Stimulated activated naive CD4-positive, alpha-beta T cell treated with Interleukin-2 at 50 U/mL for 16 hours (primary cell): ENCODE measurements at places on chromosomes 4 and X.

GRCh38 chr4:1060621-1061020, 49.2 kb downstream of the FGFRL1 start:
- DNase-seq = no peak

DNA sequence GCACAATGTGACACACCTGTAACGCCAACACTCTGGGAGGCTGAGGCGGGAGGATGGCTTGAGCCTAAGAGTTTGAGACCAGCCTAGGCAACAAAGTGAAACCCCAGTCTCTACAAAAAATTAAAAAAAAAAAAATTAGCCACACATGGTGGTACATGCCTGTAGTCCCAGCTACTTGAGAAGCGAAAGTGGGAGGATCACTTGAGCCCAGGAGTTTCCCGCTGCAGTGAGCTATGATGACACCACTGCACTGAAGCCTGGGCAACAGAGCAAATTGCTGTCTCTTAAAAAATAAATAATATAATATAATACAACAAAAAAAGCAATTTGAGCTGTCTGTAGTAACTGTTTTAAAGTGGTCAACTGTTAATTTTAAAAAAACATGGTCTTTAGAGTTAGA, 13.2 kb downstream of the SPOCK3 start:
- DNase-seq = no peak

DNA sequence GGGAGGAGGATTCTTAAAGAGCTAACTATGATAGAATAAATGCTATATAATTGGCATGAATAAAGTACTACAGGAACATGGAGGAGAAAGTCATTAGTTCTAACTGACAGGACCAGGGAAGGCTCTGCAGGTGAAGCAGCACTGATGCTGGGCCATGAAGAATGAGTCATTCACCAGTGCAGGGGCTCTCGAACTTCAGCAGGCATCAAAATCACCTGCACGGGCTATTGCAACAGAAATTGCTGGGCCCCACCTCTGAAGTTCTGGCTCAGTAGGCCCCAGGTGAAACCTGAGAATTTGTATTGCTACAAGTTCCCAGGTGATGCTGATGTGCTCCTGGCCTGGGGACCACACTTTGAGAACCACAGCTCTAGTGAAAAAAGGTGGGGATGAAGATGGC, 33.7 kb downstream of the TMEM150C start:
- no peak for DNase-seq

GRCh38 chr4:153233761-153234371, 29.6 kb downstream of the TRIM2 start:
- DNase-seq = no peak

- no peak for DNase-seq
Measured at GRCh38 chrX:132665676-132666075, 176.8 kb upstream of the MBNL3 start.

DNA sequence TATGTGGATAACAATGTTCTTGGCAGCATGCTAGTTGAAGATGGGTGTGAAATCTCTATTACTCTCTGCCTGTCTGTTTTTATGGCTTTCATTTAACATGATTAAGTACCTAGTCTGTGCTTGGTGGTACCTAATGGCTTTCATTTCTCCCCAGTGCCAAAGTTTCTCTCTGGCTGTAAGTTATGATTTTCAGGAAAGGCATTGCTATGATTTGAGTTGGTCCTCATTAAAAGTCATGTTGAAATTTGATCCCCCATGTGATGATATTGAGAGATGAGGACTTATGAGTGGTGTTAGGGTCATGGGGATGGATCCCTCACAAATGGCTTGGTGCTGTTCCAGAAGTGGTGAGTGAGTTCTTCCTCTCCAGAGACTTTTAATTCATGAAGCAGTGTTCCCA, 162.4 kb upstream of the IL15 start:
- DNase-seq = no peak

DNA sequence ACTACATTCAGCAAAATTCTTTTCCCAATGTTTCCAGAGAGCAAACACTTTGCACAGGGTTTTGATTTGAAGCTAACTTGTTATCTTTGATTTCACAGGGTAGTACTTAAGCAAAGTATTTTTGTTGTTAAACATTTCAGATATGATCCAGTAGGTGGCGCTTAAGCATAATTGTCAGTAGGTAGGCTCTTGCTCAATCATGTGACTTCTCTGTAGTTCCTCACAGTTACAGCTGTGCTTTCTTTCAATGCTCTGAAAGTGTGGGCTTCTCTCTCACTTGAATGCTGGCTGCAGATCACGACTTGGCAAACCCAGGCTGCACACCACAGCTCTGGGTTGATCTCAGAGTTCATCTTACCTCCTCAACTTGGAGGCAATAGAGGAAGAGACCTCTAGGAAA, 1016.5 kb downstream of the SH3BGRL start:
- DNase-seq = no peak

GRCh38 chrX:57817302-57817701, 93.0 kb downstream of the ZXDA start:
- no peak for DNase-seq

DNA sequence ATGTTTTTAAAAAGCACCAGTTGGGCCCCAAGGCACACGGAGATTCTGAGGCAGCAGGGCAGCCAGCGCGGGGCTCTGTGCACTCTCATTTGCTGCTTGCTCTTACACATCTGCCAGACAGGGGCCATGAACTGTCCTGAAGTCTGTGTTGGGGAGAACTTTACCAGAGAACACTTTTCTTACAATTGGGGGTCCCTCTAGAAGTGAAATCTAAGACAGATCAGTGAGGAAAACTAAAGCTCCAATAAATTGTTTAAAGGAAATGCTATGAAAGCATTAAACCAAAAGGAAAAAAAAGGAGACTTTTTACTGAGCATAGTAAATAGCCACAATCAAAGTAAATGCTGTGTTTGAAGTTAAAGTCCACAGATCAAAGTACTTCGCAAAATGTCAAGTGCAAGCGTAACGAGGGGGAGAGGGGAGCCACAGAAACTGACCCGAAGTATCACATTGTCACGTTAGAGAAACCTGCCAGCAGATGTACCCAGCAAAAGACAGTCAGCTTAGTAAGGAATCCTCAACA, 37.8 kb downstream of the SORBS2 start:
- DNase-seq = no peak

GRCh38 chrX:136589966-136590365, 58.0 kb downstream of the VGLL1 start:
- DNase-seq = no peak

DNA sequence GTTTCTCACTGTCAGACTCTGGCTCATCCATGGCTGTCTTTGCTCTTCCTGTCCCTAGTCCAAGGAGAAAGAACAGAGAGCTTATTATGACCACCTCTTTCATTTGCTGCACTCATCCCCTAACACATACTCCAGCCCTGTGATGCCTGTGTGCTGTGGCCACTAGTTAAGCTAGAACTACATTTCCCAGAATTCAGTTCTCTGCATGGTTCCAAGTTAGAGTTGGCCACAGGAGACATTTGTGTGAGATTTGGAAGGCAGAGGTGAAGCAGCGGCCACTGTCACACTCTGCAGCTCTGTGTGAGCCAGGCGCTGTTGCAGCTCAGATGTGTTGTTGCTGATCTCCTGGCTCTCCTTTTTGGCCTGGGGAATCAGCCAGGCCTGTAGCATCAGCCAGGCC, 188.2 kb upstream of the ATP6AP2 start:
- no peak for DNase-seq

DNA sequence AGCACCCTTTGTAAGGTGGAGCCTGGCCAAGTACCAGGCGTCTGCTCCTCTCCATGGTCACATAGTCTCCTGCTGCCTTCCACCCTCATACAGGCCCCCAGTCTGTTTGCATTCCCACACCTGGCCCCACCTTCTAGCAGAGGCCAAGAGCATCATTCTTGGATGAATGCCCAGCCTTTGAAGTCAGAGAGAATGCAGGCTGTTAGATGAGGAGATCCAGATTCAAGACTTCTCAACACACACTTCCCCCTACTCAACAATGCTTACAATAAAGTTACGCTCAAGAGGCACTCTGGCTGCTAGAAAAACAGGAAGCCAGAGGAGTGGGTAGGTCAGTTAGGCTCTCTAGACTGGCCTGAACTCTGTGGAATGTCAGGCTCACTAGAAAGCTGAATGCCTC, 43.3 kb downstream of the SHROOM4 start:
- DNase-seq = no peak

DNA sequence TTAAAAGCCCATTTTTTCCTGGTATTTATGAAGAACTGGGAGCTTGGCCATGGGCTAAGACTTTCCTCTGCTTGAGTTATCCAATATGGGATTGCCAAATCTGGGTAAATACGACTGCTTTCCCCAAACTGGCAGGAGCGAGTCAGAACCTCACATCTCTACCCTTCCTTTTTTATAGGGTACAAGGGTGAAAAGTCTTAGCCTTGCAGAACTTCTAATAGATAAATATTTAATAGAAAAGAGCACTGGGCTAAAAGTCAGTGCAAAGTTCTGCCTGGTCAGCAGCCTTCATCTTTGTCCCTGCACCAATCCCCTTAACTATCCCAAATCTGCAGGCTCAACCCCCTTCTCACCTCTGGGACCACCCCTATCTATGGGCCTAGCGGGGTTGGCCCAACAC, 61.6 kb upstream of the ACSL1 start:
- no peak for DNase-seq

DNA sequence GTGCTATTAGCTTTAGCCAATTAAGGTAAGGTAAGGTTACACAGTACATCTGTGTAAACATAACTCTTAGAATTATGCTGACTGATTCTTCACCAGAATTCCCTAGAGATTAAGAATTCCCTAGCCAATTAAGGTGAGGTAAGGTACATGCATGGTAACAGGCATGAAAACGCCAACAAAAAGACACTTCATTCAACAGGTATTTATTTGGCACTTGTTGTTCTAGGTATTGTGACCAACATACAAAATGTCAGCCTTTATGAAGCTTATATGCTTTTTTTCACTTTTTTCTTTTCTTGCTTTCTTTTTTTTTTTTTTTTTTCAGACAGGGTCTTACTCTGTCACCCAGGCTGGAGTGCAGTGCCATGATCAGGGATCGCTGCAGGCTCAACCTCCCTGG, 47.2 kb downstream of the EDNRA start:
- no peak for DNase-seq
